ENCODE measurements at places on chromosomes 12 and 14. TPM values are rescaled to one million over a fixed set of nuclear protein-coding genes. Genes with fewer than 3 reads are reported as not detected.

Gene ASB2
- total RNA-seq: 0.49 TPM

Gene SLC17A8
- not detected for total RNA-seq

Gene SLC7A8
- 11.7 TPM for total RNA-seq

Gene SLC4A8
- total RNA-seq: 4.7 TPM

DNA sequence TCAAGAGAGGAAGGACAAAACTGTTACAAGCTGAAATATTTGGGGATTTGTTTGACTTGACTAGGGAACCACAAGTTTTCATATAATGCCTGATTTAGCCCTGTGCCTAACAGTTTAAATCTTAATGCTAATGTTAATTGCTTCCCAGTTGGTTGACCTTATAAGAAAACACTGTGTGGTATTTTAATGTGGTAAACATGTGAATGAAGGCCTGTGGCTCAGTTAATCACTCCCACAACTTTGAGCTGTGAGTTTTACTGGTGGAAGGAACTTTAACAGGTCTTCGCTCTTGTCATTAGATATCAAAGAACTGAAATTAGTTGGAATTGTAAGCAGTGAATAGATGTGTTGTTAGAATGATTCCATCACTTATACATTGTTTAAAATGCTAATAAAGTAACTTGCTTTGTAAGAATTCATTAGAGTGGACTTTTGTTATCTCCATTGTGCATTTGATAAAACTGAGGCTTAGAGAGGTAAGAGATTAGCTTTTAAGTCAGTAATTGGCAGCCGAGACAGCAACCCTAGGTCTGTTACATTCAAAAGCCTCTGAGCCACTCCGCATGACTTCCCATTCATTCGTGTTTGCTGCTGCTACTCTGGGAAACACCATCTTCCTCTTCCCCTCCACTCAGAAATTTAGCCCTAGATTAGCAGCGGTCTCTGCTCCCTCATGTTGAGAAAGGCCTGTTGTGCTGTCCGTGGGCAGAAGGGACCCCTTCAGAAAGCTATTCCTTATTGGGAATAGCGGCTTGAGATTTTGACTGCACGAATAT lies 1.0 kb upstream of the TBK1 start:
- DNase-seq: peak; percentile 27

- no peak for DNase-seq
These were observed 33.1 kb downstream of the SNX6 start for GRCh38 chr14:34596891-34597290.

GRCh38 chr12:45913631-45914030 lies 76.7 kb downstream of the SCAF11 start:
- DNase-seq: no peak

GRCh38 chr12:15208140-15208539 lies 13.1 kb downstream of the RERG start:
- peak; percentile 34 for DNase-seq

DNA sequence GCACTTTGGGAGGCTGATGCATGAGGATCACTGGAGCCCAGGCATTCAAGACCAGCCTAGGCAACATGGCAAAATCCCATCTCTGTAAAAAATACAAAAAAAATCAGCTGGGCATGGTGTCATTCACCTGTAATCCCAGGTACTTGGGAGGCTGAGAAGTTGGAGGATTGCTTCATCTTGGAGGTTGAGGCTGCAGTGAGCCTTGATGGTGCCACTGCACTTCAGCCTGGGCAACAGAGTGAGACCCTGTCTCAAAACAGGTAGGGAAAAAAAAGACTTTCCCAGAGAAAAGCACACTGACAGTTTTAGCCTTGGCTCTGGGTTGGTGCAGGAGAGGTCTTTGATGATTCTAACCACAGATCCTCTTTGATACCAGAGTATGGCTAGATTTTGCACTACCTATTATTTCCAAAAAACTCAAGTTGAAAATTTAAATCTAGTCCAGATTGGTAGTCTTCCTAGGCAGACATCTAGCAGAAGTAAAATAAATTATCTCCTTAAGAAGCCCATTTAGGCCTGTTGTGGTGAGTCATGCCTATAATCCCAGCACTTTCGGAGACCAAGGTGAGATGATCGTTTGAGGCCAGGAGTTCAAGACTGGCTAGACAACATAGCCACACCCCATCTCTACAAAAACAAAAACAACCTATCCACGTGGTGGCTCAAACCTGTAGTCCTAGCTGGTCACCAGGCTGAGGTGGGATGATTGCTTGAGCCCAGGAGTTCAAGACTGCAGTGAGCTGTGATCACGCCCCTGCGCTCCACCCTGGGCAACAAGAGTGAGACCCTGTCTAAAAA lies 18.6 kb downstream of the LARP4 start:
- no peak for DNase-seq

- DNase-seq: no peak
These were observed 239.1 kb downstream of the VRK1 start for GRCh38 chr14:97036086-97036852.

DNA sequence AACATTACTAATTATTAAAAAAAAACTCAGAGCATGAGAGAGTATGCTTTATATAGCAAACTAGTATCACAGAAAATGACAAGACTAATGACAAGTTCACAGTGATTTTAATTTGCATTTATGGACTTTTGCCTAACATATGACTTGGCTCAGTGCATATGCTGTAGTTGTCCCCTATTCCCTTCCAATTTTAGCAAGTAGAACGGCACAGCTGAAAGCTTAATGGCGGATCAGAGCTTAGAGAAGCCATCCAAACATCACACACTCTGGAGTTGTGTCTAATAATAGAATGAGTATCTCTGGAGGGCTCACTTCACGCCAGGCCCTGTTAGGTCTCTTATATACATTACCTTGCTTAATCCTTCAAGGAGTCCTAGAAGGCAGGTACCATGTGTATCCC lies 13.3 kb downstream of the CNIH1 start:
- no peak for DNase-seq

DNA sequence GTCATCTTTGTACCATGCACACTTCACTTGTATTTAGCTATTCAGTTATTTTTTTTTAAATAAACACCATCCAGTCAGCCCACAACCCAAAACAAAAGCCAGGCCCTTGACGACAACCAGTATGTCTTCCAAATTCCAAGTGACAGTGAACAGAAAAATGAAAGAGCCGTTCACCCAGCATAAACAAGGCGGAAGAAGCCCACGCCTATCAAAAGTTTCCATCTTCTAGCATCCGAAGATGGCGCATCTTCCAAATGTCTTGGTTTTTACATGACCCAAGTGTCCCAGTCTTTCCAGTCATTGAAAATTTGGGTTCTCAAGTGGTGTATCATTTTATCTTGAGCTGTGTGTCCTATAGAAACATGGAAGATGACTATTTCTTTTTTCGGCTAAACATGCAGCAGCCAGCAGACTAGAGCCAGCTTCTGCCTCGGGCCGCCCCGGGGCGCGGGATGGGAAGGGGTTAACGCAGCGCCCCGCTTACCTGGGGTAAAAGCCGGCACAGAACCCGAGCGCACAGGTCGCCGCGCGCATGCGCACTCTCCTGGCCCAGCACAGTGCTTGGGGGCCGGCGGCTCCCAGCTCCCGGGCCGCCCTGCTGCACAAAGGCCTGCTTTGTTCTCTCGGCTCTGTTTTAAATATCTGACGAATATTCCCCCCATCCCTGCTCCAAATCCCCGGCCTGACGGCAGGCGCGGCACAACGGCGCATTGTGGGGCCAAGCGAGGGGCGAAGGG lies 164.8 kb downstream of the ZFP36L1 start:
- no peak for DNase-seq

GRCh38 chr12:10618338-10618987 lies 5.1 kb upstream of the MAGOHB start:
- peak; percentile 74 for DNase-seq

DNA sequence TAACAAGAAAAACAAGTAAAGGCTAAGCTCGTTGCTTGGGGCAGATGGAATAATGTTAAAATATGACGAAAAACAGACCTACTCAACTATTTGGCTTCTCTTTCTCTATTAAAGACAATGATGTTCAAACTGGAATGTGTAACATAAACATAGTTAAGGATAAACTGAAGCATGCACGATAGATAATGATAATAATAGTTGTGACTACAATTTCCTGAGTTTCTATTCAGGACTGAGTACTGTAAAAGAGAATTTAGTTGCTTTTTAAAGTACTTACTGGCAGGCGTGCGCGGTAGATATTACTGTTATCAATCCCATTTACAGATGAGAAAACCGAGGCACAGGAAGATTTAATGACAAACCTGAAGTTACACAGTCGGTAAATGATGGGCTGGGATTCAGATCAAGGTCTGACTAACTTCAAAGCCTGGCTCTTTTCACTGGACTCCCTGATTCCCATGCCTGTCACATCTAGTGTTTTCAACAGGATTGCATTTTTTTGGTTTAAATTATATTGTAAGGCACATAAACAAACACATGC lies 103.0 kb downstream of the CRADD start:
- peak; percentile 51 for DNase-seq

- DNase-seq: no peak
These were observed 11.9 kb upstream of the ATP5F1B start for GRCh38 chr12:56657416-56658379.

DNA sequence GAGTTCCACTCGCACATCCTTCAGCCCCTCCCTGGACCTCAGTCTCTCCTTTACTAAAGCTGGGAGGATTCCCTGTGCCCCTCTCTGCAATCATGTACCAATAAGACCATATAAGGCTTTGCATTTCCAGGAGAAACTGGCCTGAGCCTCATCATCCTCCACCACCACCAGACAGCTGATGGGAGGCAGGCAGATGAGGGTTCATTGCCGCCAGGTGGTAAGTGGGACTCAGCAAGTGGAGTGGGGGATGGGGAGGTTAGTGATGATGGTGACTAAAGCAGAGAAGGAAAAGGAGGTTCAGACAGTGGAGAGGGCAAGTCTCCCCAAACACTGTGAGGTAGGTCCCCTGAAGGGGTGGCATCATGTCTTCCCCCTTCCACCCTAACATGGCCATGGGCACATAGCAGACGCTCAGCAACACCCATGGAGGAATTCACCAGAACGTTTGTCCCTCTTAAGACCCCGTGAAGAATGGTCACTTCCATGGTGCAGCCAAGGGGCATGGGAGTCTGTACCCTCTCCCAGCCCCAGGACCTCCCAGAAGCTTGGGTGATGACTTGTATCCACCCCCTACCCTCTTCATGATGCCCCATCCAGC lies 4.5 kb upstream of the TNFRSF1A start:
- DNase-seq: no peak

DNA sequence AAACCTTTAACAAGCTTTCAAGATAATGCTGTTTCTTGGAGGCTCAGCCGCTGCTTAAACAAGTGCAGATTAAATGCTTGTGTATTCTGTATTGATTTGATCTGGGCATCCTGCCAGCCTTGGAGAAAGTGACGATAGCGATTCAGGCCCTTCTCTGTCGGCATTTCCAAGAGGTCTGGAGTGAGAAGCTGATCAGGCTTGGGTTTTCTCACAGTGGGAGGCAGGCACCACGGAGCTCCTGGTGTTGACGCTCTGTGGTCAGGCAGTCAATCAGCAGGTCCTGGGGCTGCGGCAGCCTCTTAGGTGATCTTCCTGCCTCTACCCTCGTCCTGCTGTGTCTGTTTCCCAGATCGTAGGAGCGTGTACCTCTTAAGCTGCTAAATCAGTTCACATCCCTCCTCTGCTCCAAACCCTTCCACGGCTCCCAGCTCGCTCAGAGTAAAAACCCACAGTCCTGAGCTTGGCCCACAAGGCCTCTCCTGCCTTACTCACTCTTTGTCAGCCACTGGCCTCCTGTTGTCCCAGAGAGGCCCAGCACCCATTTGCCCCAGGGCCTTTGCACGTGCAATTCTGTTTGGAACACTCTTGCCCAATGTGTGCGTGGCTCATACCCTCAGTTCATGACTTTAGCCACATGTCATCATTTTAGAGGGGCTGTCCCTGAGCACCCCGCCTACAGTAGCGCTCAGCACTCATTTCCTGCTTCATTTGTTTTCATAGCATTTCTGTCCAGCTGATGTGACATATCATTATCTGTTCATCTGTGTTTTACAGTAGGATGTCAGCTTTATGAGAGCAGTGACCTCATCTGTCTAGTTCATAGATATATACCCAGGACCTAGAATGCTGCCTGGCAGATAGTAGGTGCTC lies 155.4 kb downstream of the AACS start:
- peak; percentile 42 for DNase-seq

GRCh38 chr12:89949457-89950195 lies 241.0 kb upstream of the ATP2B1 start:
- DNase-seq: peak; percentile 77

GRCh38 chr12:130588696-130589539 lies 127.2 kb downstream of the RIMBP2 start:
- no peak for DNase-seq

- no peak for DNase-seq
These were observed 240.5 kb downstream of the C12orf75 start for GRCh38 chr12:105570944-105571343.

DNA sequence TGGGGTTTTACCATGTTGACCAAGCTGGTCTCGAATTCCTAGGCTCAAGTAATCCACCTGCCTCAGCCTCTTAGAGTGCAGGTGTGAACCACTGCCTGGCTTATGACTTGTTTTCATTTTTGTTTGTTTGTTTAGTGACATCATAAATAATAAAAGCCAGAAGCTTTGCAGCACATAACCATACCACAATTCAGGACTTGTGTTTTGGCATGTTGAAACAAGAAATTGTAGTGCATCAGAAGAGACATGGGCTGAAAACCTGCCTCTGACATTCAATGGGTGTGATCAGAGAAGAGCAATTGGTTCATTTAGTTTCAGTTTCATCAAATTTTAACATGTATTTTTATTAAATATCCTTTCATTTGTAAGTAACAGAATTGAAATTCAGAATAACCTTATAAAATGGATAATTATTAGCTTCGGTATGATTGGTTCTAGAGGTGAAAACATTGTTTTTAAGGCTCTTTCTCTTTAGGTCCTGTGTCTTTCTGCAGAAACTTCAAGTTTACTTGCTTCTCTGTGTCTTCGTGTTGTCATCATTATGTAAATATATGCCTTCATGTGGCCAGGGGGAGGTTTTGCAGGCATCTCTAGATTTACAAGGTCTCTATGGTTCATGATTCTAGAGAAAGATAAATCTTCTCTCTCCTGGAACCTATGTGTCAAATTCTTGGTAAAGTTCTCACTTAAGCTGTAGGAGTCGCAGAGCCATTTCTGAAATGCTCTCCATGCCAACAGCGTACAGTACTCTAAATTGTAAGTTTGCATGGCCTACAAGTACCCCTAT lies 312.0 kb downstream of the KCNC2 start:
- no peak for DNase-seq

DNA sequence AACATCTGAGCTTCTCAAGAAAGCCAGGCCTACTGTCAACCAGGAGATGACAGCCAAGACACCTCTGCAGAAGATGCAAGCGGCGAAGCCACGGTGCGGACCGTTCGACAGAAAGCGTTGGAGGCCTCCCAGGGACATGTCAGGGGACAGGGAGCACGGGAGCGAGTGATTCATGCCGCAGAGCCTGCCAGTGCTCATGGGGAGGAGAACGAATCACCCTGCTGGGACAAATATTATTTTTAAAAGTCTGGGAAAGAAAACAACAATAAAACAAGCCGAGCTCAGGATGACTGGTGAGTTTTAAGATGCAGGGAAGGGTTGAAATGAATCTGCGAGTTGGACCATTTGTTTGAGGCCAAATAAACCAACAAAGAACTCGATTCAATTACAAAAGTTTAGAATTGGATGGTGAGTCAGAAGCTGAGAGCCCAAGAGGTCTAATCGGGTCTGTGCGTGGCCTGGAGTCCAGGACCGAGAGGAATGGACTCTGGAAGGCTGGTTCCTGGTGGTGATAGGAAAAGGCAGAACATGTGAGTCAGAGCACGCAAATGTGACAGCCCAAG lies 91.0 kb downstream of the RBM19 start:
- peak; percentile 26 for DNase-seq

Data from fibroblast of the aortic adventitia (primary cell).